ENCODE measurements at places on chromosomes 5 and 9.

DNA sequence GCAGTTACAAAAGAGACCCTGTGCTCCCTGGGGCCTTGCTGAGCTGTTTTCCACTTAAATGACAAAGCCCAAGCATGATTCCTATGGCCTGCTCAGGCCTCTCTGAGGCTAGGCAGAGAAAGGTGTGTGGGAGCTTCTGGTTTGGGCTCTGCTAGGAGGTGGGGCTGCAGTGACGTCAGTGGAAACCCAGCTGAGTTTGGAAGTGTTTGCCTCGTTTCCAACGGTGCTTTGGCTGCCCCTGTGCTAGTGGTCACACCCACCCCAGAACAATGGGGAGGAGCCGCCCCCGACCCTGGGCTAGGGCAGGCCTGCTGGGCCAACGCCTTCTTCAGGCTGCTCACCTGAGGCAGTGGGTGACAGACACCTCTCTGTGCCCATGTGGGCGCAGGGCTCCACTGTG, 10.4 kb downstream of the ANGPTL2 start:
- DNase-seq, result no peak

GRCh38 chr5:41875121-41875520, 4.9 kb upstream of the OXCT1 start:
- DNase-seq, result no peak

GRCh38 chr9:129148463-129149204, 29.4 kb downstream of the IER5L start:
- DNase-seq, result no peak

GRCh38 chr5:43401827-43402226, 10.4 kb downstream of the CCL28 start:
- no peak for DNase-seq

DNA sequence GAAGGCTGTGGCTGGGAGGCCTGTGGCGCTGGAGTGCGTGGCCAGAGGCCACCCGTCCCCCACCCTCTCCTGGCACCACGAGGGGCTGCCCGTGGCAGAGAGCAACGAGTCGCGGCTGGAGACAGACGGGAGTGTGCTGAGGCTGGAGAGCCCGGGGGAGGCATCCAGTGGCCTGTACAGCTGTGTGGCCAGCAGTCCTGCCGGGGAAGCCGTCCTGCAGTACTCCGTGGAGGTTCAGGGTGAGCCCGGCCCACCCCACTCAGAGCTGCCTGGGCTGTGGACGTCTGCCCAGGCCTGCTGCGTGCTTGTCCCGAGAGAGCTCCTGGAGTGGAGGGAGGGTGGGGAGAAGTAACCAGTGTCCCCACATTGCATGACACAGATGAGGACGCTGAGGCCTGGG, 89.2 kb downstream of the HMCN2 start:
- DNase-seq, result no peak

GRCh38 chr5:124263680-124264491, 482.6 kb downstream of the ZNF608 start:
- DNase-seq, result no peak

DNA sequence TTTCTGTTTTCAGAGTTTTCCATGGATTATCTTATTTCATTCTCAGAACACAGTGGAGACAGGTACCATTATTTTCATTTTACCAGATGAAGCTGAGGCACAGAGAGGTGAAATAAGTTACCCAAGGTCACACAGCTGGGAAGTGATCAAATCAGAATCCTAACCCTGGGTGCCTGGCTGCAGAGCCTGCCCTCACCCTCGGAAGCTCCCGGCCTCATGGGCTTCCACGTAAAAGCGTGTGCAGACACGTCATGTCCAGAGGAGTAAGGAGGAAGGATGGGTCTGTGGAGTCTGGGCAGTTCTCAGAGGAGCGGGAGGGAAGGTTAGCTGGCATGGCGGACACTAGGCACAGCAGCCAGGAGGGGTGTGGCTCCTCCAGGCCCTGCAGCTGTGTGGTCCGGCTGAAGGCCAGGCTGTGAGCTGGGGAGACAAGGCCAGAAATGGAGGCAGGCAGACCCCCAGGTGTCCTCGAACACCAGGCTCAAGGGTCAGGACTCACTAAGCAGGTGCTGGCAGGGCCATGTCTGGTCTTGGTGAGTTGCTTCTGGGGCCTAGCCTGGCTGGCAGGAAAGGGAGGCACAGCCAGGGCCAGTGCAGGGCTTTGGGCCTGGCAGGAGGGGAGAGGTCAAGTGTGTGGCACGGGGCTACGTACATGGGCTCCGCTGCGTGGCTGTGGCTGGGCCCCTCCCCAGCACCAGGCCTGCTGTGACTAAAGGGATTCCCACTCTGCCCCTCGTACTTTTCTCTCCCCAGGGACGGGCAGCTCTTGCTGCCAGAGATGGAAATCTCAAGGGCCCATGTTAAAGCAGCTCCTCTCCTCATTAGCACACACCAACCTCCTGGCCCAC, 5.6 kb downstream of the TBC1D9B start:
- no peak for DNase-seq

GRCh38 chr5:69006030-69006429, 87.8 kb upstream of the SLC30A5 start:
- no peak for DNase-seq

GRCh38 chr9:18996211-18996610, 36.8 kb downstream of the SAXO1 start:
- no peak for DNase-seq

DNA sequence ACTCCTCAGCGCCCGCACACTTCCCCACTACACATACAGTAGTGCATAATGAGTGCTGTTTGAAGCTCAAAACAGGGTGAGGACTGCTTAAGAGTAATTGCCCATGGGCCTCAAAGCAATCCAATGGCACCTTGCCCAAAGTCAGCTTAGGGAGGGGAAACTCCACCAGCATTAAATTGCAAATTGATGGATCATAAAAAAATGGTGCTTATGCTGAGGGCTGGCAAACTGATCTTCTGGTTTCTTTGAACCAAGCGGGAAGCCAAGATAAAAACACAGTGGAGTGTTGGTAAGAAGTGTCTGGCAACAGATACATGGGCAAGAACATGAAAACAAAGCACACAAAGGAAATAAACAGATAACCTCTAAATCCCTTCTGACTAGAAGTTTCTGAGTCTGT, 28.0 kb downstream of the TLE1 start:
- DNase-seq, result no peak

DNA sequence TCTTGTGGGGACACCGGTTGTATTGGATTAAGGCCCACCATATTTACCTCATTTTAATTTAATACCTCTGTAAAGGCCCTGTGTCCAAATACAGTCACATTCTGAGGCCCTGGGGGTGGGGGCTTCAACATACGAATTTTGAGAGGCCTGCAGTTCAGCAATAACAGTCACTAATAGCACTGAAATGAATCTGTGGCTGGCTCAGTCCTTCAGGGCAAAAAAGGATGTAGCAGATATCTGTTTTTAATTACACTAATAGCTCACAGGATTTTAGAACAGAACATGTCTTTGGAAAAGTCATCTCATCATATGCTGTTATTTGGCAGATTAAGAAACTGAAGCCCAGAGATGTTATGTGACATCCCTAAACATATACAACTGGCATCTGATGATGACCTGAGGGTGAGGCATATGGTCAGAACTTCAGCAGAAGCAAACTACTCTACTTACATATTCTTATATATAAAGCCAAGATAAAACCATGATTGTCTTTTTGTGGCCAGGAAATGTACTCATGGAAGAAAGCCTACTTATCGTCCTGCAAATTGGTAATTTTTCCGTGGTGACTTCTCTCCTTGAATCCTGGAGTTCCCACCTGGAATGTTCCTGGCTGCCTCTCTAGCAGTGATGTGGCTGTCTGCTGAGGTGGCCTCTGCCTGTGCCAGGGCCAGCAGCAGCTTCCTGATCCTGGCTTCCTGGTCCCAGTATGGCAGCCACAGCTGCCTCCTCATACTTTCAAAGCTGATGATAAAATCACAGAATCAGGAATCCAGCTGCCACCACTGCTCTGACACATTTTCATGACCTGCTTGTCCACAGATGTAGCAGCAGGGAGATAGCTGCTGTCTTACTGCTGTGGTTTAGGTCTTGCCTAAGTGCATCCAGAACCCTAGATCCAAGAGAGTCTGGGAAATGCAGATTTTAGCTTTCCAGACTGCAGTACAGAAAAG, 72.1 kb upstream of the ANKRD55 start:
- DNase-seq, result peak; percentile 43

DNA sequence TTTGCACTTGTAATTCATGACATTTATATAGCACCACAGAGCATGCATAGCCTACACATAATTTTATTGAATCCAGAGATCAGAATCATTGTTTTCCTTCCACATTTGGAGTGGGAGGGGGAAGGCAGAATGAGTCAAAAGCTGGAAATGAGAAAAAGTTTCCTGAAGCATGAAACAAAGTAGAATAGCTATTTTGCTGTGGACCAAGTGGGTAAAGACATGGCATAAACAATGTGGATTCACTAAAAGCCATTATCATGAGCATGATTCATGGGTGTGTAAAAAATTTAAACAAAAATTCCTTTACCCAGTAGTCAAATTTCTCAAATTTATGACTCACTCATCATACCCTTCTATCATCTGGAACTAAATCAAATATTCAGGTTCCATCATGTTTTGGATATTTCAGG, 97.9 kb downstream of the YIPF5 start:
- DNase-seq, result peak; percentile 75

DNA sequence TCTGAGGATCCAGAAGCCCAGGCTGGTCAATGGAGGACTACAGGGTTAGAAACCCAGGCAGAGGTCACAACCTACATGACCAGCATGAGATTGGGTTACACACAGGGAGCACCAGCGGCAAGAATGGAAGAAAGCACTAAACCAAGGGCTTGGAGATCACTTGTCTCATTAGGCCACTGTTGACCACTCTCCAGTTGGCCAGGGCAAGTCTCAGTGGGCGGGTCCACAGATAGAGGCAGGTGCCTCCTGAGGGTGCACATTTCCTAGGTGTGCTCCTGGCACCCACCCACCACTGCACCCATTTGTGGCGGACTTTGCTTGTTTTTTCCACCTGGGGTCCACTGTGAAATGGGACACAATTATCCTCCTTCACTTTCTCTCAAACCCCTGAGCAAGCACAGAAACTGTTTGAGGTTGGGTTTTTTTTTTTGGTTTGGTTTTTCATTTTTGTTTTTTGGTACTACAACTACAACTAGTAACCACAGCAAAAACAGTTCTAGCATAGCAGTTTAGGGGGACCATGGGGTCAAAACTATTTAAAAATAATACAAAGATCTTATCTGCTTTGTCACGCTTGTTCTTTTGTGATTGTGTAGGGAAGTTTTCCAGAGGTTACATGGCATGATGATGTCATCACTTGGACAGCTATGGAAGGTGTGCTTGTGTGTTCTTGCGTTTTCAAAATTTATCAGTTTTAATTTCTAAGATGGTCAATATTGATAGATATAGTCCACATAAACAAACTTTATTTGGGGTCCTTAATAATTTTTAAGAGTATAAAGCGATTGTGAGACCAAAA, 6.1 kb downstream of the NPR2 start:
- no peak for DNase-seq

GRCh38 chr9:76232861-76233489, 161.3 kb downstream of the RFK start:
- no peak for DNase-seq

DNA sequence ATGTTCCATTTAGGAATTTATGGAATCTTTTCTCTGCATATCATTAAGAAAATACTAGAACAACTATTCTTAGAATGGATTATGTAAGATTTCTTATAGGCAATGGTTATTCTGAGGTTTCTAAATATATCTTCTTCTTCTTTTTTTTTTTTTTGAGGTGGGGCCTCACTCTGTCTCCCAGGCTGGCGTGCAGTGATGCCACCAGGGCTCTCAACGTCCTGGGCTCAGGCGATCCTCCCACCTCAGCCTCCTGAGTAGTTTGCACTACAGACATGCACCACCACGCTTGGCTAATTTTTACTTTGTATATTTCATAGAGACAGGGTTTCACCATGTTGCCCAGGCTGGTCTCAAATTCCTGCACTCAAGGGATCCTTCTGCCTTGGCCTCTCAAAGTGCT, 137.2 kb downstream of the SREK1 start:
- DNase-seq, result no peak

DNA sequence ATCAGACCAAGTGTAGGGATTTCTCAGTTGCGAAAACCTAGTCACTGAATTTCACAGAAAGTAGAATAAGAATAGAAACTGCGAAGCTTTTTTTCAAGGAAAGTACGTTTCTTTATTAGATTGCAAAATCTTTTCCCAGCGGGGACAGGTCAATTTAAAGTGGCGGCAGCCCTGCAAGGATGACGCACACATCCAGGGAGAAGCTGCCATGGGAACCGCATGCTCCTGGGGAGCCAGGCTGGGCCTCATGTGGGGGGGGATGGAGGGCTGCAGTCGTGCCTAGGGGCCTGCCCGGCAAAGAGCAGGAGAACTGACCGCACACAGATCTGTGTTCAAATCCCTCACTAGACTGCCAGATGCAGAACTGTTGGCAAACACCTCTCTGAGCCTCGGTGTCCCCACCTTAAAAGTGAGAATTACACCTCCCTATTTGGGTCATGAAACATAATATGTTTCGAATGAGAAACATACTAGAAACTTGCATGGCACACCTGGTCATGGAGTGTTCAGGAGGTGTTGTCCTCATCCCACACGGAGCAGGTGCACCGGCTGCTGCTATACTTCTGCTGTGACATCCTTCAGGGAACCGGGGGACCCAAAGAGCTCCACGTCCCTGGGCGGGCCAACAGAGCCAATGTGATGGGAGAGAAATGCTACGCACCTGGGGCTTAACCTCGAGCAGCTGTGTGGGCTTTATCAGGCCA, 127.8 kb upstream of the PHYKPL start:
- no peak for DNase-seq

DNA sequence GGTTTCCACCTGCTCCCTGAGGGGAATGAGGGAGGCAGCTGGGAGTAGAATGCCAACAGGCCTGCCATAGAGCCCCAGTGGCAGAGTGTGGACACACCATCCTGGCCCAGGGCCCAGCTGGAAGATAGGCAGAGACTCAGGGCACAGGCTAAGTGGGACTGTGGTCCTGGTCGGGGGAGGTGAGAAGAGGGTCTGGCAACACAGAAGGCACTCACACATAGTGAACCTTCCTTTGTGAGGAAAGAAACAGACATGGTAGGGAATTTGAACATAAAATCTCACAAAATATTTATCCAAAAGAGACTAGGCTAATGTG, 41.2 kb downstream of the WDR36 start:
- DNase-seq, result no peak

DNA sequence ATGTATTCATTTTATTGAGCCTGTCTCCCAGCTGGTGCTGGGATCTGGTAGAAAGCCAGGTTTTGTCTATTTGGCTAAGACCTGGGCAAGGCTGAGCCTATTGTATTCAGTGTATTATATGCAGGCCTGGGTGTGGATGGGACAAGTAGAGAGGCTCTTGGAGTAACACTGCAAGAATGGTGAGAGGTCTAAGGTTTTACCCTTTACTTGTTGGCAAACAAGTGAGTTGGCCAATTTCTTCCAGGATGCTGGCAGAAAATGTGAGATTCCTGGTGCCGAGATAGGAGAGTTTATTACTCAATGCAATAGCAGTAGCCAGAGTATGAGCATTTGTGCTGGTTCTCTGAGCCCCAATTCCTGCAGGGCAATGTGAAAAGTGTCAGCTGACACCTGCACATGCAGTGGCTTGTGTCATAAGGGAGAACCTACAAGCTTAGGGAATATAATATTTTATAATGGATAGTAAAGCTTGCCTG, 141.7 kb upstream of the PRLR start:
- DNase-seq, result no peak

Measured in adipocyte (in vitro differentiated cells).